Activated CD8-positive, alpha-beta memory T cell treated with anti-CD3 and anti-CD28 coated beads for 1 hour (primary cell): ENCODE measurements at places on chromosomes 1 and 21.

GRCh38 chr1:101816262-101816661 lies 180.5 kb downstream of the OLFM3 start:
- no peak for DNase-seq

DNA sequence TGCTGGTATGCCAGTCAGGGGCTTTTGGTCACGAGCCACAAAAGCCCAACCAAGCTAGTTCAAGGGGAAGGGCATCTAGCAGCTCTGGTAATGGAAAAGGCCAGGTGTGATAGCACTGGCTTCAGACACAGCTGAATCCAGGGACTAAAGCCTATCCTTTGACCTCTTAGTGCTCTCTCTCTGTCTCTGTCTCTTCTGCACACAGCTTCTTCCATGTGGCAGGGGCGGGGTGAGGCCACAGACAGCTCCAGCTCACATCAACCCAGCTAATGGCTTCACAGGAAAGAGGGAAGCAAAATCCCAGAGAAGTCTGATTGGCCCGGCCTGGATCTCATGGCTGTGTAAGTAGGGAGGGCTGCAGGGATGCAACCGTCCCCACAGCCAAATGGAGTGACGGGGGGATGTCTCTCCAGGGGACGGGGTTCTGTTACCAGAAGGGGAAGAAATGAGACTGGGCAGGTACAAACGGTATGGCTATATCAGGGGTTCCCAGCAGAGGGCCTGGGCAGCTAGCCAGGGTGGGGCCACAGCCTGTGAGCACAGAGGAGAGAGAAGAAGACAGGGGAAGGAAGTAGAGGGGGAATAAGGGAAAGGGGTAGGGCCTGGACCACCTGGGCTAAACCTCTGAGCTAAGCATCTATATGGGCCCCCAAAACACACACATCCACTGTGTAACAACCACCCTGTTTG lies 42.4 kb downstream of the FBXO2 start:
- no peak for DNase-seq

DNA sequence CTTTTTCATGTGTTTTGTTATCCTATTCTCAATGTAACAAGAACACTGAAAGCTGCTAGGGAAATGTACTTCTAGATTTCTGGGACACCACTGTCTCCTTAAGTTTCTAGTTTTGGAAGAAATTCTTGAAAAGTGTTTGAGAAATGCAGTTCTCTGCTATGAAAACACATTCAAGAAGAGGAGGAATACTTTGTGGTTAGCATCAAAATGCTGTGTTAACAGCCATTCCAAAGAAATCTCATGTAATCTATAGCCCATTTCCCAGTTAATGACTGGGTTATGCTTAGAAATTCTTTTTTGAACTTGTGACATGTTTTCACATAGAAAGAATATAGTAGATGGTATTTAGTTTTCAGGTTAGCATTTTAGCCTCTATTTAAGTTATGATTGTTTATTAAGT lies 6.0 kb downstream of the RAVER2 start:
- DNase-seq, result no peak

DNA sequence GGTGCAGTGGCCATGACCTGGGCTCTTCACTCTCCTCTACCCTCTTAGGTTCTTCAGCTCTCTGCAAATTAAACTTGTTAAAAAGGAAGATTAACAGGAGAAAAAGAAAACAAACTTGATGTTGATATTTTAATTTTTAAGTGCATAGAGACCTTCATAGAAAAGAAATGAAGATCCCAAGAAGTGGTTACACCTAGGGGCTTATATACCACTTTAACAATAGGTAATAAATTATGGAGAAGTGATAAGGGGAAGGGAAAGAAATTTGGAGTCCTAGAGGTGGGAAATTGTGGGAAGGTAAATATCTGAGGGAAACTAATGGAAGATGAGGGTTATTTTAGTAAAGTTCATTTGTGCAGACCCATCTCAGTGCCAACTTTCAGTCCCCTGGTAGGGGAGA lies 16.5 kb upstream of the TFF3 start:
- DNase-seq, result no peak

GRCh38 chr1:202622388-202622787 lies 87.9 kb downstream of the SYT2 start:
- DNase-seq, result no peak

GRCh38 chr1:88777604-88778149 lies 93.6 kb downstream of the PKN2 start:
- DNase-seq, result no peak

DNA sequence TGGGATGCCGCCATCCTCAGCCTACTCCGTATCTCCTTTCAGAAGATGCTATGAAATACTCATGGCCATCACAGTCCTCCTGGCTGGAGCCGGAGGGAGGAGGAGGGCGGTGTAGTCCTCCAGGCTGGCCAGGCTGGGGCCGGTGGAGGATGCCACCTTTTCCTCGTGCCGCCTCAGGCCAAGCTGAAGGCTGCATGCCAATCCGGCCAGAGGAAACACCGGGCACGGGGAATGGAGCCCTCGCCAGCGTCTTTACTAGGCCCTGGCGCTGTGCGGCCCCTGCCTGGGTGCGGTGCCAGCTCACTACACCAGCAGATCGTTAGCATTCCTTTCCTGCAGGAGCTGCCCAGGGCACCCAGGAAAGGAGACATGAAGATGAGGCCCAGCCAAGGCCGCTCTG lies 70.1 kb downstream of the CASZ1 start:
- no peak for DNase-seq

GRCh38 chr1:42177541-42177981 lies 13.0 kb upstream of the GUCA2A start:
- no peak for DNase-seq

DNA sequence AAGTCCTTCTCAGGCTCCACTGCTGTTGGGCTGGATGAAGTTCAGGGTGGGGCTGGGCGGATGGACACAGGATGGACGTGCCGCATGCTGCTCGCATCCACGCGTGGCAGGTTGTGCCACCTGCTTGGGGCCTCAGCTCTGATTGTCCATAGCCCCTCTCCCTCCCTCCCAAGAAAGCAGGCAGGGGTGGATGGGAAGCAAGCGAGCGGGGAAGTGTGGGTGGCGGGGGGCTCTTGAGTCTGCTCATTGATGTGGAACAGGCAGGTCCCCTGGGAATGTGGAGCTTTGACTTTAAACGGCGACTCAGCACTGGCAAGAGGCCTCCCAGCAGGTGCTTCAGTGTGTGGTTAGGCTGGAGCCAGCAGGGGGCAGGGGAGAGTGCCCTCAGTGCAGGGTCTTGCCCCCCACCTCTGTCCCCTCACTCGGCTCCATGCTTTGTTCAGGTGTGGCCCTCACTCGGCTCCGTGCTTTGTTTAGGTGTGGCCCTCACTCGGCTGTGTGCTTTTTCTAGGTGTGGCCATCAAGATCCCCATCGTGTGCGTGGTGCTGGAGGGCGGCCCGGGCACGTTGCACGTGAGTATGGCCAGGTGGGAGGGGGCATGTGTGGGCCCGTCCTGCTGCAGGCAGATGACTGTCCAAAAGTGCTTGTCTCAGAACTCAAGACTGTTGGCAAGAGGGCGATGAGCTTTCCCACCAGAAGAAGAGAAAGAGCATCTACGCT lies 23.9 kb downstream of the TRPM2 start:
- no peak for DNase-seq

GRCh38 chr1:222732216-222733159 lies 4.5 kb upstream of the FAM177B start:
- no peak for DNase-seq

DNA sequence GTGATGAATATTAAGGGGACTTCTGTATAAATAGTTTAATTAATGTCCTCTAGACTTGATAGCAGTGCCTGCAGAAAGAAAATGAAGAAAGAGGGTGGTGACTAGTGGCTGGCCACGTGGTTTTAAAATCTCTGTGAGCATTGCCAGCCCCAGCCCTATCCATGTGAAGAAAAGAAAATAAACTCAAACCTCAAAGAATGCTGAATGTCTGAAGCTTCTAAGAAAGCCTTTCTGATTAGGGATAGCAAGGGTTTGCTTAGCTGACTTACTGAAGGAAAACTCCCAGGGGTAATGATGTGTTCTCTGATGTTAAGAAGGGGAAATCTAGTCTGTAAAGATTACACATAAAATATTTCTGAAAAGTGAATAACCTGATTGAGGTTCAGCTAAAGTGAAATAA lies 31.8 kb downstream of the ADGRL2 start:
- DNase-seq, result no peak

GRCh38 chr1:240644732-240645131 lies 32.8 kb upstream of the GREM2 start:
- DNase-seq, result no peak

DNA sequence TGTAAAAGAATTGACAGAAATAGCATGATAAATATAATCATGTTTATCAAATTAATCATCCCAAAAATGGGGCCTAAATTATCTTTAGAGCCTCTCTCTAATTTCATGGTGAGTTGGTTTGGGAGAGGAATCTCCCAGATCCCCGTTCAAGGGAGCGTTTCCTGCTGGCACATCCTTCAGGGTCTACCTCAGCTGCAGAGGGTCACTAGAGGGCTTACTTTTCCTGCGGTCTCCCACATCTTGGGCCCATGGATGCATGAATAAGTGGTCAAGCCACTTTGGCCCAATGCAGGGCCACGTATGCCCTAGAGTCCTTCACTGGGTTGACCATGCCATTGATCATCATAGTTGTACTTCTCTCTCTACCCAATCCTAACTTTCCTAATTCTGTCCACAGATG lies 164.1 kb downstream of the USP25 start:
- DNase-seq, result no peak

- no peak for DNase-seq
Observed at GRCh38 chr1:200699871-200700270, 30.2 kb upstream of the DDX59 start.

- no peak for DNase-seq
Observed at GRCh38 chr1:159992161-159992560, 38.1 kb upstream of the SLAMF9 start.

DNA sequence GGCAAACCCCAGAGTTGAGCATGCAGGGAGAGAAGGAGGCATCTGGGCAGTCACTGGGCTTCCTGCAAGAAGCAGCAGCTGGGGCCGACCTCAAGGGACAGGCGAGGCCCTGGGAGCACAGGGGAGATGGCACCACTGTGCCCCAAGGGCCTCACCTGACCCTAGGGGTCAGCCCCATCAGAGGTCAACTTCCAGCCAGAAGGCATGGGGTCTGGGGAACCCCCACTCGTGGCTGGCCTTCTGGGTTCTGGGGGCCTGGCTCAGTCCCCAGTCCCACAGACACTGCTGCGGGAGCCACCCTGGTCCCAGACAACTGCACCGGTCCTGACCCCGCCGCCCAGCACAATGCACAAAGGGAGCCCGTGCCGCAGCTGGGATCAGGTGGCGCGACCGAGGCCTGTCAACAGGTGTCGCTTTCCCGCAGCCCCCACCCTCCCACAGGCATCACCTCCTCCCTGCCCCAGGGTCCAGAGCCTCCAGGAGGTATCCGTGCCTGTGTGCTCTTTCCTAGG lies 6.2 kb downstream of the WNT9A start:
- DNase-seq, result no peak

- no peak for DNase-seq
Observed at GRCh38 chr1:232512712-232513111, 117.2 kb downstream of the SIPA1L2 start.

GRCh38 chr1:153540394-153541361 lies at the start of gene S100A5:
Gene S100A5, minus strand, starts transcription at chr1:153540934. Its CDS starts 743 bp downstream, at chr1:153540191.
- DNase-seq, result no peak

GRCh38 chr1:244113532-244114320 lies 62.6 kb downstream of the ZBTB18 start:
- DNase-seq, result no peak

DNA sequence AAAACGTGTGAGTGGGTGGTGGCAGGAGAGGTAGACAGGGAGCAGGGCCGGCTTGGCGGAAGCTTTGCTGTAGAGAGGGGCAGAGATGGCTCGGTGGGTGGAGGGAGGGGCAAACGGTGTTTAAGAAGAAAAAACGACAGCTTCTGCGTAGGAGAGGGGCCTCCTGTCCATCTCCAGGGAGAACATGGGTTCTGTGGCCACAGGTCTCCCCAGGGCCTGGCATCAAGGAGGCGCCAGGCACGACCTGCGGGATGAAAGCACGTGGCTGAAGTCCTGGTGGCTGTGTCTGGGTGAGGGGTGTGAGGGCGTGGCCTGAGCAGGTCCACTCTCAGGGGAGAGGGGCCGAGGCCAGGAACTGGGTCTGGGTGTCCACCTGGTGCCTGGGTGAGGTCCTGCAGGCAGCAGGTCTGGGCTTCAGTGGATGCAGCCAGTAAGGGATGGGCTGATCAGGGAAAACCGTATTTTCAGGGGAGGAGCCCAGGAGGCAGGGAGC lies 940 bp upstream of the PRKCZ start:
- DNase-seq, result no peak
